ENCODE measurements at places on chromosomes 16 and 17. TPM values are rescaled to one million over a fixed set of nuclear protein-coding genes. Genes with fewer than 3 reads are reported as not detected.

DNA sequence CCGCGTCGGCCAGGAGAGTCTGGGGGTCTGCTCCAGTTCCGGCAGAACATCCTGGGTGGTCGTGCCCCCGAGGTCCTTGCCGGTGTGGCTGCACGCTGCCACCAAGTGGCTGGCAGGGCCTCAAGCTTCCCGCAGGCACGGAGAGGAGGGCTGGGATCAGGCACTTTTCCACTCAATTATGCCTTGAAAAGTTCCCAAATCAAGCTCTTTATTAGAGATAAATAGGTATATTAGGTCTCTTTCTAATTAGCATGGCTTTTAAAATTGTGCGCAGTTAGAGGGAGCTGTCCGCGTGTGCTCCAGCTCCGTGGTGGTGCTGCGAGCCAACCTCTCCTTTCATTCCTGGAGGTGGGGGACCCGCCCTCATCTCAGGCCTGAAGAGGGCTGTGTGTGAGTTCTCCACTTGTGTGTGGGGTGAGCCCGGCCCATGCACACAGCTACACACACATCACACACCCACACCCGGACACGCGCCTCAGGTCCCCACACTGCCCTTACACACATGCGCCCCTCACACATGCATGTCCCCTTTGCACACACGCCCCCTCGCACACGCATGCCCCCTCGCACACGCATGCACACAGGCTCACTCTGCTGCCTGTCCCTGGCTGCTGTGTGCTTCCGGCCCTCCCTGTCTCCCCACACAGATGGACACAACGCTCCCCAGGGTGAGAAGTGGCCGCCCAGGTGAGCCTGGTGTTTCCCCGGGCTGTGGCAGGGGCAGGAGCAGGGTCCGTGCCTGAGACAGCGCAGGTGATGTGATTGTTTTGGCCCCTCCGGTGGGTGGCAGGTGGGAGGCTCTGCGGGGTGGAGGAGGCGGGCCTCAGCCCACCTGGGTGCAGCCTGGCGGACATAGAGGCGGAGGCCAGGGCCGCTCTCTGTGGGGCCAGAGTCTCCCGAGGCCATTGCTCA, 28.8 kb downstream of the CACNA1H start:
- no peak overlapping the region for H3K27ac ChIP-seq
- H3K27me3 ChIP-seq: no peaks in the 10 kb centered on the region
- no peaks in the 10 kb centered on the region for H3K4me1 ChIP-seq
- DNase-seq: no peak

DNA sequence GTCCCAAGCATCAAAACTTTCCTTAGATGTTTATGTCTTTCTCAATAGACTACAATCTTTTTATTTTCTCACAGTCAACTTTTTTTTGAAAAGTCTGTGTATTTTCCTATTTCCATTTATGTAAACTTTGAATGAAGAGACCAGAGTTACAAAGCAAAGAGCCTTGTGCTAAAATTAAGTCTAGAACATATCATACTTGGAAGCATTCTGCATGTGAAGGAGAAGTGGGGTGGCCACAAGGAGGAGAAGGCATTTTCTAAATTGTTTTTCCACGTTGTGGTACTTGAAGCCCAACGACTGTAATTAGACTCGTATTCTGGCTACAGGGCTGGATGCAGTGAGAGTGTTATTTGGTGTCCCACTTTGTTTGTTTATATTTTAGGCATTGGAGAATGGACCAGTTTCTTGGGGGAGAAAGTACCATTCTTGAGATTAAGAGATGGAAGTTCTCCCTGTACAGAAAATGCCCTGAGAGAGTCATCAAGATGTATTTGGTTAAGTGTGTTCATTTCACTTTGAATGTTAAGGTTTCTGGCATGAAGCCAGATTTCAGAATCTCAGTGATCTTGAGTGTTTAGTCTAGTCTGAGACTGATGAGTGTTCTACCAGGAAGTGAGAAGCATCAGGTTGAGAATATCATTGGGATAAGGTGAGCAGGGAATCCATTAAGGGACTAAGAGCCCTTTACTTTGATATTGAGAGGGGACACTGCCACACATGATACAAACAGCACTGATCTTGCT, 71.6 kb downstream of the MAP2K6 start:
- no peaks in the 10 kb centered on the region for H3K4me1 ChIP-seq
- no peak overlapping the region for H3K27ac ChIP-seq
- no peaks in the 10 kb centered on the region for H3K27me3 ChIP-seq

GRCh38 chr17:36608794-36609497, 7.6 kb downstream of the MRM1 start:
- no peaks in the 10 kb centered on the region for H3K36me3 ChIP-seq
- H3K4me1 ChIP-seq: peaks cover 3% of the 10 kb centered on the region
- no peak overlapping the region for H3K27ac ChIP-seq
- H3K4me3 ChIP-seq: no peak overlapping the region
- H3K27me3 ChIP-seq: no peaks in the 10 kb centered on the region
- no peak for DNase-seq

DNA sequence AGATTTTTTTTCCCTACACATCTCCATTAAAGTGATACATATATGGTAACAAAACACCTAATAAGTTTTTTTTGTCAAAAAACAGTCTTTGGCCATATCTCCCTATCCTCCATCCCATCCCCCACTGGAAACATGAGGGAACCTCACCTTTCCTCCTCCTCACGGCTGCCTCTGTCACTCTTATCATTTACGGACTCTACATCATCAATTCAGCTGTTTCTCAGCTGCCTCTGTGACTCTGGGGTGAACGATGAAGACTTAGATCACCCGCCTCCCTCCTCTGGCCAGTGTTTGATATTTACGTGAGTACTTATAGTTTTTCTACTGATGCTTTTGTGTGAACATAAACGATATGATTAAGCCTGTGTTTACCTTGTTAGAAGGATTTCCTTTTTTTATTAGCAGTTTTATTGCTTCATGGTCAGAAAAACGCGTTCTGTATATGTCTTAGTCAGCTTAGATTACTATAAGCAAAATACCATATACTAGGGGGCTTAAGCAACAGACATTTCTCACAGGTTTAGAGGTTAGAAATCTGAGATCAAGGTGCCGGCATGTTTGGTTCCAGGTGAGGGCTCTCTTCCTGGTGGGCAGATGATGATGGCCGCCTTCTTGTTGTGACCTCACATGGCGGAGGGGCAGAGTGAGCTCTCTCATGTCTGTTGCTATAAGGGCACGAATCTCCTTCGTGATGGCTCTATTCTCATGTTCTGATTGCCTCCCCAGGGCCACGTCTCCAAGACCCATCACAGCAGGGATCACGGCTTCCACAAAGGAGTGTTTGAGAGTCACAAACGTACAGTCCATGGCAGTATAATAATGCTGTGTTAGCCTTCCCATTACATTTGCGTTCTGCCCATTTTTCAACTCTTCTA, 32.1 kb downstream of the DNAH17 start:
- H3K4me1 ChIP-seq: no peaks in the 10 kb centered on the region
- no peak for DNase-seq
- no peak overlapping the region for H3K4me3 ChIP-seq
- no peaks in the 10 kb centered on the region for H3K36me3 ChIP-seq

- peak overlapping the region; percentile 99 for H3K27ac ChIP-seq
- H3K4me3 ChIP-seq: peak overlapping the region; percentile 61
- H3K27me3 ChIP-seq: no peaks in the 10 kb centered on the region
- no peaks in the 10 kb centered on the region for H3K36me3 ChIP-seq
- DNase-seq: no peak
These were observed 61.8 kb downstream of the SMG6 start for GRCh38 chr17:2241823-2242222.

- no peak overlapping the region for H3K27ac ChIP-seq
- H3K4me1 ChIP-seq: no peaks in the 10 kb centered on the region
- H3K36me3 ChIP-seq: peaks cover 14% of the 10 kb centered on the region
- H3K27me3 ChIP-seq: no peaks in the 10 kb centered on the region
- H3K4me3 ChIP-seq: no peak overlapping the region
These were observed 91.3 kb downstream of the SNX29 start for GRCh38 chr16:12067714-12068401.

GRCh38 chr17:17710728-17711541, 29.7 kb downstream of the RAI1 start:
- H3K36me3 ChIP-seq: no peaks in the 10 kb centered on the region
- no peaks in the 10 kb centered on the region for H3K27me3 ChIP-seq
- DNase-seq: no peak
- H3K27ac ChIP-seq: no peak overlapping the region

DNA sequence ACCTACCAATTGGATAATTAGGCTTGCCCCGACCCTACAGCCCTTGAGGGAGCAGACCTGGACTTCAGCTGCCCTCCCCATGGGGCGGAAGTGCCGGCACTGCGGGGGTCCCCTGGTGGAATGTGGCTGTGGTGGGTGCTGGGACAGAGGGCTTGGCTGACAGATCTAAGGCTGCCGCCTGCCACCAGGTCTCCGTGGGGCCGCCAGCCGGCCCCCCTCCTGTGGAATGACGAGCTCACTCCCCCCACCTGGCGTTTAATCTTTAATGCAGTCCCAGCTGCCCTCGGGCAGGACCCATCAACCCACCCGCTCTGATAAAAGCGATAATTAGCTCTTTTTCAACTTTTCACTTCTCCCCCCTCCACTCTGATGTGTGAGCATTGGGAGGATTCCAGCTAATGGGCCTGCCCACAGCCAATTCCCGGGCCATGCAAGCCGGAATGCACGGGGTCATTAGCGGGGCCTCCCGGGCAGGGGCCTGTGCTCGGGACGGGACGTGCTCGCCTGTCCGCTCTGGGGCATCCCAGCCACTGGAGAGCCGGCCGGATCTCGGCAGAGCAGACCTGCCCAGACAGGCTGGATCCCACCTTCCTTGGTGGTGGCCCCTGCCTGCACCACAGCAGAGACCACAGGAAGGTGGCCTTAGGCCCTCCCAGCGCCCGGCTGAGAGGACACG, 28.3 kb upstream of the GOSR2 start:
- H3K4me1 ChIP-seq: no peaks in the 10 kb centered on the region
- H3K27me3 ChIP-seq: peaks cover 3% of the 10 kb centered on the region
- H3K4me3 ChIP-seq: no peak overlapping the region

- peaks cover 2% of the 10 kb centered on the region for H3K36me3 ChIP-seq
- H3K27ac ChIP-seq: no peak overlapping the region
- H3K4me3 ChIP-seq: no peak overlapping the region
- no peaks in the 10 kb centered on the region for H3K4me1 ChIP-seq
- no peaks in the 10 kb centered on the region for H3K27me3 ChIP-seq
- DNase-seq: no peak
These were observed 18.3 kb downstream of the DCAF7 start for GRCh38 chr17:63568563-63568962.

- H3K36me3 ChIP-seq: peaks cover 2% of the 10 kb centered on the region
- no peaks in the 10 kb centered on the region for H3K27me3 ChIP-seq
- H3K4me3 ChIP-seq: no peak overlapping the region
- no peaks in the 10 kb centered on the region for H3K4me1 ChIP-seq
These were observed 188.8 kb upstream of the CHMP6 start for GRCh38 chr17:80802626-80803450.

DNA sequence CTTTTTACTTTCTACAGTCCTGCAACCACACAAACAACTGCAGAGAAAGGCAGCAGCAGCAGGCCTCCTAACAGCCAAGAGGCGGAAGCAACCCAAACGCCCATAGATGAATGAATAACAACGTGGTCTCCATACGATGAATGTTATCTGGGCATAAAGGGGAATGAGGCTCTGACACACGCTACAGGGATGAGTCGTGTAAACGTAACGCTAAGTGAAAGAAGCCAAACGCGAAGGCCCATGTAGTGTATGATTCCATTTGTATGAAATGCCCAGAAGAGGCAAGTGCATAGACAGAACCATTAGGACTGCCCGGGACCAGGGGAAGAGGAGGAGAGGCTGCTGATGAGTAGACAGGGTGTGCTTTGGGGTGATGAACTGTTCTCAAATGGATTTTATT, 94.8 kb upstream of the DNAH17 start:
- no peak overlapping the region for H3K4me3 ChIP-seq
- H3K36me3 ChIP-seq: peaks cover 20% of the 10 kb centered on the region
- H3K27me3 ChIP-seq: no peaks in the 10 kb centered on the region
- no peak for DNase-seq
- no peak overlapping the region for H3K27ac ChIP-seq

DNA sequence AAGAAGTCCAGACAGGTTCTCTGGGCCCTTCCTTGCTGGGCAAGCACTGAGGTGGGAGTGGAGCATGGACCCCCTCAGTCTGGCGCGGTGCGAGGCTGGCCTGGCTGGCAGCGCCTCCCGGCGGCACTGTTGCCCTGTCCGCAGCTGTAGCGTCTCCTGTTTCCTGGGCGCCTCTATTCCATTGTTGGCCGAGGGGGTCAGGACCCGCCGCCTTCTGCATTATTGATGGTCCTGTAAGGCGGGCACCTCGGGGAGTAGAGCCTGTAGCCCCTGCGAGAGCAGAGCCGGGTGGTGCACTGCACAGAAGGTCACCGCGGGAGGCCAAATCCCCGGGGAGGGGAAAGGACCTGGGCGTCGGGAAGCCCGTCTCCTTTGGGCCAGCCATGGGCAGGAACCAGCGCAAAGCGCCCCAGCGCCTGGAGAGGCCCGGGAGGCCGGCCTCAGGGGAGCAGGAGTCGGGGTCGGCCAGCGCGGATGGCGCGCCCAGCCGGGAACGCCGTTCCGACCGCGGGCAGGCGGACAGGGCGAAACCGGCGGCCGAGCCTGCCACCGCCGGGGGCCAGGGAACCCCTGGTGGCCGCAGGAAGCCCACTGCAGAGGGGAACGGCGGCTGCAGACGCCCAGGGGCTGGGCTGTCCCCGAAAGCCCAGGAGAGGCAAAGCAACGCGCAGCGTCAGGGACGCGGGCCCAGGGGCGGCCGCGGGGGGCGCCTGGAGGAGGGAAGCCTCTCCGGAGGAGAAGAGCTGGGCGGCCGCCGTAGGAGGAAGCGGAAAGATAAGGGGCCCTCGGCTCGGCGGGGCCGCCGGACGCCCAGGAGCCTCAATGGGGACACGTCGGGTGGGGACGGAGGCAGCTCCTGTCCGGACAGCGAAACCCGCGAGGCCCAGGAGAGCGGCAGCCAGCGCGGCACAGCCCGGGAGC, at the start of gene MYO15B:
MYO15B (plus strand) TSS at position 126 of the 921 bp plus-strand sequence; CDS start at position 384, 258 bp downstream.
- H3K27ac ChIP-seq: peak within 1 kb of the TSS; percentile 33
- peak within 1 kb of the TSS; percentile 53 for H3K4me3 ChIP-seq
- no peak for DNase-seq
- H3K27me3 ChIP-seq: peaks cover 9% of the 10 kb centered on the region
- no peaks in the 10 kb centered on the region for H3K36me3 ChIP-seq
- 0 out of 2 replicates have a peak, but pooled peaks cover 4% of the 10 kb centered on the region for H3K4me1 ChIP-seq

Gene HOXB6
- 0.15 TPM for polyA plus RNA-seq

Gene TBL3
- 101 TPM for polyA plus RNA-seq

Gene HSF4
- 0.73 TPM for polyA plus RNA-seq
